ENCODE measurements at places on chromosomes 16 and 17.

DNA sequence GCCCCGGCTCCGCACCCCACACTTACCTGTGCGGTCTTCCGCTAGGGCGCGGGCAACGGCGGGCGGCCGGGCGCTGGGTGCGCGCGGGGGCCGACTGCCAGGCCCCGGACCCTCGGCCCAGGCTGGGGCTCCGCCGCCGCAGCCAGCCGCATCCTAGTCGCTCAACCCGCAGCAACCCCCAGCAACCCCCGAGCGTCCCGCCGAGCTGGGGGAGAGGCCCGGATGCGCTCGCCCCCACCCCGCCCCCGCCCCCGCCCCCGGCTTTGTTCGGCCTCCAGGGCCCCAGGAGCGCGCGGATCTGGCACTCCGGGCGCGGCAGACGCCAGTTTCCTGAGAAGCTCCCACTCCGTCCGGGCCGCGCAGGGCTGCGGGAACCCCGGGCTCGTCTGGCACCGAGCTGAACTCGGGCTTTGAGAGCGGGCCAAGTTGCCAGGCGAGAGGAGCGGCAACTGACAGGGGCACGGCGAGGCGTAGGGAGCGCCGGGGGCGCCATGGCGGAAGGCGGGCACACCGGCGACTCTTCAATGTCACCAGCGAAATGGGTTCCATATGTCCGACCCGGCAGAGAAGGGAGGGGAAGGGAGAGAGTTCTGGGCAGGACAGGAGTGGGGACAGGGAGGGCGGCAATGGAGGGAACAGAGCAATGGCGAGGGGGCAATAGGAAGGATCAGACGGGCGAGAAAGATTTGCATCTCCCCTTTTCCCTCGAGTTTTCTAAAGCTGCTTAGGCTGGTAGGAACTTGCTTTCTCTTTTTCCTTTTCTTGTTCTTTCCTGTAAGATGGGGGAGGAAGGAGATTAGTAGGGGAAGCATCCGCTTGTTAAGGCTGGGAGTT is 13.7 kb downstream of the HOXB4 start:
- DNase-seq = no peak

DNA sequence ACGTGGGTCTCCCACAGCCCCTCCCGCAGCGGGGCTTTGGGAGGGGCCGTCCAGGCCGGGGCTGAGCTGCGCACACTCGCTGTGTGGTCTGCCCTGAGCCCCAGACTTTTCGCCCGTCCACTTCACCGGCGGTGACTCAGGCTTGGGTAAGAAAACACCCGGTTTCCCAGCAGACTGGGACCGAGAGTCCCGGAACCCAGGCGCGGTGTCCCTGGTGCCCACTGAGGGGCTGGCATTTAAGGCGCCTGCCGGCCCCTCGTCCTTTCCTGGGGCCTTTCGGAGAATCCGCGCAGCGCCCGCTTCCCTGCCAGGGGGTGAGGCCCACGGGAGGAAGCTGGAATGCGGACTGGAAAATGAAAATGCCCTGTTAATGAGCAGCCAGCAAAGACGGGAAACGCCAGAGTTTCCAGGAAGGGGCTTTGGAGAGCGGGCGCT is 100.3 kb downstream of the C16orf95 start:
- DNase-seq = no peak

- DNase-seq = no peak
Observed at GRCh38 chr16:48824271-48824670, 214.3 kb upstream of the N4BP1 start.

DNA sequence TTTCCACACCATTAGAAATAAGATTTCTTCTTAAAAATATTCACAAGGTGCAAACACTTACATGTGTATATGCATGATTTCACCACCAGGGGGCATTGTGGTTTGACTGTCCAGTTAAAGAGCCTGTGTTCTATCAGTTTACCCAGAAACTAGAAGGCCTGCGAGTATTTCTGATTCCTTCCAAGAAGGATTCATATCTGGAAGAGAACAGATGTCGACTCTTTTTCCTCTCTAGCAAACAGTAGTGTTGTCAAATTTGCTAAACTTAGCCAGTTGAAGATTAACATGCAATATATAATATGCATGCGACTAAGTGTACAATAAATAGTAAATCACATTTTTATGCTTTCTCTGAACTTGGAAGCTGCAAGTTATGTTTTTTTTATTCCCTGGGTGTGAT is 404.1 kb downstream of the WWOX start:
- DNase-seq = peak; percentile 80

DNA sequence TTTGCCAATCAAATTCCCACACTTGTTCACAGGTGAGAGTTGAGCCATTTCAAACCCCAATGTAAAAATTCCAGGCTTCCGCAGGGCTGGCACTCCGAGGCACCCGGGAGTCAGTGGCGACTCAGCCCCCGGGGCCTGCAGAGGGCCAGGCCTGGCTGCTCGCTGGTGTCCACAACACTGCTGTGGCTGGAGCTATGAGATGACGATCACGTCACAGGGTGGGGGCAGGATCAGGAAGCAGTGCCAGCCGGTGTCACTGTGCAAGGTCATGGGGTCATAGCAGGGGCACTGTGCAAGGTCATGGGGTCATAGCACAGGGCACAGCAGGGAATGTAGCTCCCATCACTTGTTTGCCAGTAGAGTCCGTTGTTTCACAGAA is 7.8 kb downstream of the VPS4A start:
- DNase-seq = no peak

- peak; percentile 76 for DNase-seq
Observed at GRCh38 chr17:30360086-30360808, 18.5 kb upstream of the CPD start.

GRCh38 chr16:1743376-1744337 is 27.7 kb downstream of the NME3 start:
- DNase-seq = no peak

GRCh38 chr17:77178563-77178962 is 37.8 kb downstream of the SEC14L1 start:
- no peak for DNase-seq

GRCh38 chr16:2082171-2082982 is 34.6 kb downstream of the TSC2 start:
- DNase-seq = no peak

GRCh38 chr16:9521749-9522370 is 430.4 kb downstream of the HAPSTR1 start:
- no peak for DNase-seq

DNA sequence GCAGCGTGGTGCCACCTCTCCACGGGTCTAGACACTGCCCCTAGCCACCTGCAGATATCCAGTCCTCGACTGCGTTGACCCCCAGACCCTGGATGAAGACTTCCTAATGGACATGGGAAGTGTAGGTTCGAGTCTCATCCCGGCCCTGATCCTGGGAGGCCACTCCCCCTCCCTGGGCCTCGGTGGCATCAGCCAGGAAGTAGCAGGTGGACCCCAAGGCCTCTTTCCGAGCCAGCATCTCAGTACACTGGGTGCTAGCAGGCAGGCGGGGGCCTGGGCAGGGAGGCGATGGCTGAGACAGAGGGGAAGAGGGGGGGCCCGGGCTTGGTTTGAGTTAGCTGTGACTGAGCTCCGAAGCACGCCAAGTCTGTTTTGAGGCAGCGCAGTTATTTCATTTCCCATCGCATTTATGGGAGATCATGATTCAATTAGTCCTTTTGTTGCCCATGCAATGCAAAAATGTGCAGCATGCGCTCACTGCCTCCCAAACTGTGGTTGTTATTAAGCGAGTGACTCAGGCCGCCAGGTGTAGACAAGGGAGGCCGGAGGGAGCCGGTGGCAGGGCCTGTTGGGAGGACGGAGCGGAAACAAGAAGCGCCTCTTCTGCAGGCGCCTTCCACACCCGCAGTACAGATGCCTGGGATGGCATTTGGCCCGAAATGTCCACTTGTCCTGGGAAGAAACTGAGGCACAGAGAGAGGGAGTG is 25.3 kb upstream of the ZNF469 start:
- no peak for DNase-seq

- DNase-seq = no peak
Observed at GRCh38 chr17:81508639-81509206, 3.9 kb downstream of the ACTG1 start.

- DNase-seq = no peak
Observed at GRCh38 chr17:32673964-32674363, 187.2 kb downstream of the CDK5R1 start.

- DNase-seq = no peak
Observed at GRCh38 chr16:88739139-88739976, 33.1 kb downstream of the CTU2 start.

GRCh38 chr17:58538811-58539409 is 24.5 kb upstream of the MTMR4 start:
- DNase-seq = peak; percentile 24

GRCh38 chr17:57016764-57017116 is 38.8 kb downstream of the SCPEP1 start:
- no peak for DNase-seq

DNA sequence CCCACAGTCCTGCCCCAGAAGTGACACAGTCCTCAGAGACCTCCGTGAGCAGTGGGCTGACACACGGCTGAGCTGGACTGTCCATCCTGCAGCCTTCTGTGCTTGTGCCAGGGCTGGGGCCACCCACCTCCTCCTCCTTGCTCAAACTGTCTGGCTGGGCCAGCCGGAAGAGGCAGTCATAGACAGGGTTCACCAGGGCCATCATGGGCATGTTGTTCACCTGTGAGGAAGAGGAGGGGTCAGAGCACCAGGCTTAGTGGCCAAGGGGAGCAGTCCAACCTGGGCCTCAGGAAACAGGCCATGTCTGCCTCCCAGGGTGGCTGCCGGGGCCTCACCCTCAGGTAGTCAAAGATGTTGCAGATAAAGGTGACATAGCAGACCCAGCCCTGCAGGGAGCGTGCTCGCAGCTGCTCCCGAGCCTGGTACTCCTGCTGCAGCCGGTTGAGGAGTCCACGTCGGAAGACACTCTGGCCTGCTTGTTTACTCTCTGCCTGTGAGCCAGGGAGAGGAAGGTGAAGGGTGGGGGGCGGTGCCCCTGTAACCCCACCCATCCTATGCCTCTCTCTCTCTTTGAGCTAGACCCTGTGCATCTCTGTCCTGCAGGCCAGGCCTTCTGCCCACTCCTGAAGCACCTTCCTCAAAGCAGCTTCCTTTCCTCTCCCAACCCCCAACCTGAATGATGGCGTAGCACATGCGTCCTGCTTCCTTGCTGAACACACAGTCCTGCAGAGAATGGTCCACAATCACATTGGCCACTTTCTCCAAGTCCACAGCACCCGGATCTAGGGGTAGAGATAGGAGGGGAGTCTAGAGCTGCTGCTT is 3.4 kb downstream of the MIF4GD start:
- DNase-seq = peak; percentile 11
